ENCODE measurements at places on chromosomes 2 and 18.

DNA sequence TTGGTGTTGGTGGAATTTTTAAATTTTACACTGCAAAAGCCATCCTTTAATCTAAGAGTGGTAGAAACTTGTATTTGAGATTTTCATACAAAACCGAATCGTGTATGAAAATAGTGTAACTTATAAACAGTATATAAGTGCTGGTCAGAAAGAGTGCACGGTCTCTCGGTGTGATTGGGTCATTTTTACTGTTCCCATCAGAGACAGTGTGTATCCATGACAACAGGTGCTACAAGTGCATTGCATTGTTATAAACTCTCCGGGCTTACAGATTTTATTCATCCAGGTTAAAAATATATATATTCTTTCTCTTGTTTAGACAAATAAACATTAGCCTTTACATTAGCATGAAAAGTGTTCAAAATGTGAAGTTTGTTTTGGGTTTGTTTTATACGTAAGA lies 721.9 kb downstream of the METTL4 start:
- DNase-seq, result no peak

DNA sequence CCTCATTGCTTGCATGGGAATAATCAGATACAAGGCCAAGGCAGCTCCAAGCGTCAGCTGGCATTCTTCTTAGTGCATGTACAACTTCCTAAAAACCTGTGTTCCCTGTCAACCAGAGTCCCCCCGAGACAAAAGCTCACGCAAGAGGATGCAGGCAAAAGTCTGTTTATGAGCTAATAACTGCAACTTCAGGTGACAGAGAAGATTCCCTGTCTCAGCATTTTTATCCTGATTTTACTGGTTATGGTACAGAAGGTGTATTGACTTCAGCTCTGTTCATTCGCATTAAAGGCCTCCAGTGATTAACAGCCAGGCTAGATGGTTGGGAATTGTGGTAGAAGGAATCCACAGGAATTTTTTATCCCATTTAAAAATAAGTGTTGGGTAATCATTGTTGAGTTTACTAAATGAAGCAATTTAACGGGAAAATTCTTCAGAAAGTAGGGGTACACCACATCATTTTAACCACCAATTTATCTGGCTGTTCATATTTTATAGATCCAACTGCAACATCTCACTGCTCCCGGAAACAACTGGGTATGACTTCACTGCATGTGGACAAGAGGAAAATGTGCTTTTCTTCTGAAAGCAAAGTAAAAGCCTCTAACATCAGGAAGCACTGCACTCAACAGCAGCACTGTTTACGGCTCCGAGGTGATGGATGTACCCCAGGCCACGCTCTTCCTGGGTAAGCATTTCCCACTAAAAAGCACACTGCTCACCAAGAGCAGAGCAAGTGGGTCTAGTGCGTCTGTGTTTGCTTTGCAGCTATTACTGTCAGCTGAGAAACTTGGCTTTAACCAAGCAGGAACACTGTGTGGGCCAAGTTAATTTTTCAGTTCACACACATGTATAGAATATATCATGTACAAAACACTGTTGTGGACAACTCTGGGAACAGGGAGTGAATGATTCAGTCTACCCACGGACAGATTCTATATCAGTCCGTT lies 31.9 kb downstream of the CCBE1 start:
- DNase-seq, result no peak

- no peak for DNase-seq
These were observed 9.2 kb upstream of the ADCY3 start for GRCh38 chr2:24929230-24929629.

DNA sequence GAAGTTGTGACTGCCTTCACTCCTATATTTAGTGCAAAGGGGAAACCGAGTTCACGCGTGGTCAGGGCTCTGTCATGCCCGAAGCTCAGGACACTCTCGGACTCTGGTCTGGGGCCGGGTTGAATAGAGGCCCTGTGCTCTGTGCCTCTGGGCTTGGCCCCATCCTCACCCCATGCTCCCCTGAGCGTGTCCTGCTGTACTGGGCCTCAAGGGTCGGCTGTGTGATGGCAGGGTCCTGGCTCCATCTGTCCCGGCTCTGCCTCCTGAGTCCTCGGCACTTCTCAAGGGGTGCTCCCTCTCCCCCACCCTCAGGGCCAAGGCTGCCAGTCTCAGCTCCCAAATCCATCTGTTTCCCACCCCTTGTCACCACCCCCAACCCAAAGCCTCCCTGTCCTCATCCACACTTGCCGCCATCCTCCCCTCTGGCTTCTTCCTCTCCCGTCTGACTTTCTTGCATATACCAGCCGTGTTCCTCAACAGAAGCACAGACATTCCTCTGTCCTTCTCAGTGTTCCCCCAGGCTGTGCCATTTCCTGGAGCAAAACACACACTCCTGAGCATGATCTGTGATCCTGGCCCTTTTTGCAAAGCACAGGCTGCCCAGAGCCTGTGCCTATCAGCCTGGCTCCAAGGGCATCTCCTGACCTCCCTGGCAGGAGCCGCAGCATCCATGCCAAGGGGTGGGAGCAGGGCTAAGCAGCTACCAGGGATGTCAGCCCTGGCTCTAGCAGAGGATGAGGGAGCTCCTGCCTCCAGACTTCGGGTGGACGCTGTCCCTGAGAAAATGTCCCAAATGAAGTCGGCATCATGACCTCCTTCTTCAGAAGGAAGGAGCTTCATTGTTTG lies 64.2 kb upstream of the OTOS start:
- DNase-seq, result no peak

DNA sequence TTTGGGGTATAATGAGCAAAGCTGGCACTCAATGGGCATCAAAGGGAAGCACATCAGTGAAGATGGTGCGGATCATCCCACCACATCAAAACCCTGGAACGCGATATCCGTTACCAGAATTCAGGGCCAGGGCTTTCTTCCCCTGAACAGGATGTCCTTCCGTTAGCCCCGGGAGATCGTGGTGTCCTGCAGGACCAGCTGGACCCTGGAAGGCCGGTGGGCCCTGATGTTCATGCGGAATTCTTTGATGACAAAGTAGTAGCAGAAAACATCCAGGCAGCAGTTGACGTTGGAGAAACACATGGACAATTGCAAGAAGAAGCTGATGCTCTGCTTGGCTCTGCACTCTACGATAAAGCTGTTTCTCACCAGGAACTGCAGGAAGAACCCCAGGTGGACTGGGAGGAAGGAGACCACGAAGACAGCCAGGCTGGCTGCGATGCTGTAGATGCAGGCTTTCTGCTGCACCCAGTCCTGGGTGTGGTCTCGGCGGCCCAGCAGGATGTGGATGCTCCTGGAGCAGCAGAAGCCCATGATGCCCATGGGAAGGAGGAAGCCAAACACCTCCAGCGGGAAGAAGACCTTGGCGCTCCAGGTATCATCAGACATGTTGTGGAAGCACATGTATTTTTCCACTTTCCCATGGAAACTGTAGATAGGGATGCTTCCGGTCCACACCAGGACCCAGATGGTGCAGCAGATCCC lies 15.0 kb downstream of the GPR55 start:
- no peak for DNase-seq

- DNase-seq, result no peak
These were observed 34.4 kb downstream of the ATP8B1 start for GRCh38 chr18:57768537-57769326.

DNA sequence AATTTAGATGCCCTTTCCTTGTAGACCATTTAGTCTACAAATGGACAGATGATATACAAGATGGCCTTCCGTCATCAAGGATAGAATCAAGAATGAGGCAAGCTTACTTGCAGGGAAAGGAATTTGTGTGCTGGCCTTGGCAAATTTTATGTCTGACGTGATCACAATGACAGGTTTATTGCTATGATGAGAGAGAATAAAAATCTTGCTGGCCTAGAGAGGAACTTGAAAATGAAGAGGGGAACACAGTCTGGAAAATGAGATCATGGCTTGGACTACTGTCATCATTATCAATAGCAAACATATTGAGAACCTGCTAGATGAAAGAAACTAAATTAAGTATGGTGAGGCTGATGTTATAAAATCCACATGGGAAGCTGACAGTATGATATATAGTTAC lies 66.0 kb downstream of the CSRNP3 start:
- DNase-seq, result no peak

GRCh38 chr18:56319953-56320352 lies 318.4 kb downstream of the TXNL1 start:
- DNase-seq, result no peak

DNA sequence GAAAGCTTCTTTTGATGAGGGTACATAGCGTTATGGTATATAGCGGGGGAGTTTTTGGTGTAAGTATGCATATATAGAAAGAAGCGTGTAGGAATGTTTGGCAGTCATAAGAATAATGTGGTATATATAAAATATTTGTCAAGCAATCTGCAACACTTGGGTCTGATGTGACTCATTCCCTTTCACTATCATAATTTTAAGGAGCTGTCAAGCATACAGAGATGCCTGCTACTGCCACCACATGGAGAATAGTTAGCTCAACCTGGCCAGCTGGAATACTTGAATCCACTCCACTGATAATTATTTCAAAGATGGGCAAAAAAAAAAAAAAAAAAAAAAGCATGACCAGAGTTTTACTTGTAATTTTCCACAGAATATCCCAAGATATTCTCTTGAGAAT lies 559.8 kb upstream of the REG3G start:
- no peak for DNase-seq

DNA sequence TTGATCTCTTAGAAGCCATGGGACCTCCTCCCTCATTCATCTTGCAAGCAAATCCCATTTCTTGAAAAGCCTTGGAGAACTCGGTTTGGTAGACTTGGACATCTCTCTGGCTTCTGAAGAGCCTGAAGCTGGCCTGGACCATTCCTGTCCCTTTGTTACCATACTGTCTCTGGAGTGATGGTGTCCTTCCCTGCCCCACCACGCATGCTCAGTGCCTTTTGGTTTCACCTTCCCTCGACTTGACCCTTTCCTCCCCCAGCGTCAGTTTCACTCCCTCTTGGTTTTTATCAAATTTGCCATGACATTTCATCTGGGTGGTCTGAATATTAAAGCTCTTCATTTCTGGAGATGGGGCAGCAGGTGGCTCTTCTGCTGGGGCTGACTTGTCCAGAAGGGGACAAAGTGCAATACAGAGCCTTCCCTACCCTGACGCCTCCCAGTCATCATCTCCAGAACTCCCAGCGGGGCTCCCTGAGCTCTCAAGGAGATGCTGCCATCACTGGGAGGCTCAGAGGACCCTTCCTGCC lies 20.0 kb downstream of the FOSL2 start:
- DNase-seq, result no peak

GRCh38 chr18:67599277-67599676 lies 82.8 kb upstream of the DSEL start:
- no peak for DNase-seq

DNA sequence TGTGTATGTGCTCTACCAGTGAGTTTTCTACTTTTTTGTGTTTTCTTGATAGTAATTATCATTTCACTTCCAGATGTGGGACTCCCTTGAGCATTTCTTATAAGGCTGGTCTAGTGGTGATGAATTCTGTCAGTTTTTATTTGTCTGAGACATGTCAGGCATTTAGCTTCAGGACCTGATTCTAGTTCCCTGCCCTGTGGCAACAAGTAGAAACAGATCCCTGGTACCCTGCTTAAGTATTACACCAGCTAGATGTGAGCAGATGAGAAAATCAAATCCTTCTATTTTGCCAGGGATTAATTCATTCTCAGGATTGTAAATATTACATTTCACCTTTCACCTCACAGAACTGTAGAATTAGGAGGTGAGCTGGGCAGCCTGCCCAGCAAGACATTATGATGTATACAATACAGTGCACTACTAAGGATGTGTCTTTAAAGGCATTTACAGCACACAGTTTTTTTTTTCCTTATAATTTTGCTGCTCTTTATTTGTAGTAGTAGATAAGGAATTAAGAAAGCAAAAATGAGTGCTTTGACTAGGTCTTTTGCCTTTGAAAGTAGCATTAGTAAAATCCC lies 35.1 kb downstream of the GALM start:
- DNase-seq, result no peak

- no peak for DNase-seq
These were observed 915.6 kb downstream of the NRXN1 start for GRCh38 chr2:50116096-50117010.

- no peak for DNase-seq
These were observed 129.7 kb upstream of the KCNH7 start for GRCh38 chr2:162968306-162968705.

DNA sequence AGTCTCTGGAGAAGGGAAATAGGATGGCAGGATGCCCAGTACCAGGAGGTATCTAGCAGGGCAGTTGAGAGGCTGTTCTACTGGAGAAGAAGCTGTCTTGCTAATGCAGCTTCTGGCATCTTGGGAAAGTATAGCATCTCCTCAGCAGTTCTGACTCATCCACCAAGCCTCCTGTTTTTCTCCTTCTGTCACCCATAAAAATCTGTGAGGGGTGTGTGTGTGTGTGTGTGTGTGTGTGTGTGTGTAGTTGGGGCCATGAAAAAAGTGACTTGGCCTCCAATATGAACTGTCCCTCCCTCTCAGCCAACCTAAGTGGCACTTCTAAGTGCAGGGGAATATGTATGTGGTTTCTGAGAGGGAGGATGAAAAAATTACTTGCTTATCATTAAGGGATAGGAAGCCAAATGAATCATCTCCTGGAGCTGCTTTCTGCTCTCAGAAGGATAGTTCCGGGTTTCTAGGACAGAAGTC lies 83.9 kb downstream of the CBLN2 start:
- no peak for DNase-seq

DNA sequence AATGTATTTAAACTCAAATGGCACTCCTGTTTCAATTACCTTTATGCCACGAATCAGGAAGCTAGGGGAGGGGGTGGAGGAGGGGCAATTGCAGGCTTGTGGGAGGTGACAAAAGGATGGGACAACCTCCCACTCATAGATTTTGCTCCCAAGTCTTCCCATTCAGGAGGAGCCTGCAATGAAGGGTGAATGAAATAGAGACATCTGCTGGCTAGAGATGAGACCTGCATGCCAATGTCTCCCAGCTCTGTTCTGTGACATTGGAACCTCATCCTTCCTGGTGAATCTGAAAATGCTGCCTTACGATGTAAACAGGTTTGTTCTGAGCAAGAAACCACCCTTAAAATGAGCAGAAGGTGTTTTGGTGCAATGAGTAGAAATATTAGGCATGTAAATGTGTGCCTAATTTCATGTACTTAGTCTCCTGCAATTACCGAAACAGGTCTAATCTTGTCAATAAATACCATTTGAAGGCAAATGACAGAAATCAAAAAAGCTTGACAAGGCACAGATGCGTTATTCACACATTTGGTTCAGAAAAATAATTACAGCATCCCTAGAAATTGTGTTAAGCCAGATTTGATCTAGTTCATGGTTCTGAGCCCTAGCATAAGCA lies 2.7 kb upstream of the PID1 start:
- DNase-seq, result no peak

- DNase-seq, result no peak
These were observed 44.5 kb downstream of the PKP4 start for GRCh38 chr2:158501301-158501700.

- DNase-seq, result no peak
These were observed 40.3 kb downstream of the DAPL1 start for GRCh38 chr2:158835431-158835830.

DNA sequence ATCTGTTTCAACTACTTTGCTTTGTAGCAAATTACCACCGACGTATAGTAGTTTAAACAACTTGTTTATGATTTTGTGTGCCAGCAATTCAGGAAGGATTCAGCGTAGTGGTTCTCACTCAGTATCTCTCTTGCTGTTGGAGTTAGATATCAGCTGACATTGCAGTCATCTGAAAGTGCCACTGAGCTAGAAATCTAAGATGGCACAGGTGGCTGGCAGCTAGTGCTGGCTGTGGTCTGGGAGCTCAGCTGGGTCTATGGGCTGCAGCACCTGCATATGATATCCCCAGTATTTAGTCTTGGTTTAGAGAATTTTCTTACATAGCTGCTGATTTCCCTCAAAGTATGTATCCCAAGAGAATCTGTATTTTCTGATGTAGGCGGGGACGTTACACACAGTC lies 235.6 kb downstream of the SCG2 start:
- no peak for DNase-seq
